Activated effector memory CD4-positive, alpha-beta T cell treated with anti-CD3 and anti-CD28 coated beads, Interleukin-2, amount 50 U/mL, for 16 hours (primary cell): ENCODE measurements at places on chromosomes 5 and 9.

GRCh38 chr9:93693129-93693528 is 116.7 kb downstream of the PHF2 start:
- no peak for DNase-seq

DNA sequence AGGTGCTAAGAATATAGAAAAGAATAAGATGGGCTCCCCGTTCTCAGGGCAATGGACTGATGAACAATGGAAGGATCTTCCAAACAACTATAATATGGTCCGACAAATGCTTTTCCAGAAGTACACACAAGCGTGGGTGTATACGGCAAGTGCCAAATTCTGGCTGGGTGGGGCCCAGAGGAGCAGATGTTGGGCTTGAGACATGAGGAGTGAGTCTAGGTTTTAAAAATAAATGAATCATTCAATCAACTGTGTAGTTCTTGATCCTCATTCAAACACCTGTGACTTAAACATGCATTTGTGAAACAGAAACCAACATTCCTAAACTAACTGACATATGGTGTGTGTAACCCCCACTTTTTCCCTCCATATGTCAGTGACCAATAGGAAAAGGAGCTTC is 47.9 kb downstream of the MFAP3 start:
- DNase-seq, result no peak

- DNase-seq, result peak; percentile 74
Observed at GRCh38 chr5:133460172-133460758, 152.1 kb downstream of the FSTL4 start.

GRCh38 chr9:68867066-68867465 is 146.8 kb downstream of the PRKACG start:
- DNase-seq, result no peak

DNA sequence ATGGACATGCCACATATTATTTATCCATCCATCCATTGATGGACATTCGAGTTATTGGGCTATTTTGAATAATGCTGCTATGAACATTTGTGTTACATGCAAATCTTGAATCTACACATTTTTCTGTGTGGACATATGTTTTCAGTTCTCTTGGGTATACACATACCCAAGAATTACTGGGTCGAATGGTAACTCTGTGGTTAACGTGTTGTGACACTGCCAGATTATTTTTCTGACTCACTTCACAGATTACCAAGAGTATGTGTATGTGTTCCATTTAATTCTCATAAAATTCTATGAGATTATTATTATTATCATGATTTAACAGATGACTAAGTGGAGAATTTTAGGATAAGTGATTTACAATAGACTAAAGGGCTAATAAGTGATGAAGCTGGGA is 26.7 kb downstream of the CYFIP2 start:
- DNase-seq, result no peak

GRCh38 chr5:2255915-2256690 is 373.4 kb upstream of the IRX4 start:
- no peak for DNase-seq

DNA sequence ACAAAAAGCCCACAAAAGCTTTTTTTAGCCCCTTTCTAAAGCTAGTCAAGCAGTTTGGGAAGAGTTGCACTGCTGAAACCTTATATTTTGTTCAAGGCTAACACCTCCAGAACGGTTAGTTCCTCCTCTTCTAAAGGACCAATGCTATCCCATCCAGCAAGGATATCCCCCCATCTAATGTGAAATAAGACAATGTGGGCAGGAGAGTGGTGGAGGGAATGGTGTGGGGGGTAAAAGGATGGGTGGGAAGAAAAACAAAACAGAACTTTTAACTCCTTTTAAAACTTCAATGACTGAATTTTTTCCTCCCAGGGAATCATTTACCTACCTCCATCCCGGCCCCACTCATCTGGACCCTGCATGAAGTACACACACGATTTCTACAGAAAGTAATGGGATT is 21.2 kb downstream of the PTCH1 start:
- DNase-seq, result no peak

DNA sequence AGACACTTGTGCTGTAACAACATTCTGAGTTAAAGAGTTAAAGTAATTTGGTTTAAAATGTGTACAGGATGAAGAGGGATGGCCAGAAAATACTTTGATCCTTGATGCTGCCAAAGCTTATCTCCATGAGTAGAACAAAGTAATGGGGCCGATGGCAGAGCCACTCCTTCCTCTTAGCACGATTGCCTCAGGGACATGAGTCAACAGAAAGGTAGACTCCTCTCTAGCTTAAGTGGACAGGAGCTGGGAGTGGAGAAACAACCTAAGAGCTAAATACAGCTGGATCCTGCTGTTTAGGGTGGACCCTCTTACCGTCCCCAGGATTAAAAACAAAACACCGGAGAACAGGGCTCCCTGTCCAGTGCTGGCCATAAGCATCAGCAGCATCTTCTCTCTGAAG is 267.3 kb downstream of the IRX1 start:
- no peak for DNase-seq

DNA sequence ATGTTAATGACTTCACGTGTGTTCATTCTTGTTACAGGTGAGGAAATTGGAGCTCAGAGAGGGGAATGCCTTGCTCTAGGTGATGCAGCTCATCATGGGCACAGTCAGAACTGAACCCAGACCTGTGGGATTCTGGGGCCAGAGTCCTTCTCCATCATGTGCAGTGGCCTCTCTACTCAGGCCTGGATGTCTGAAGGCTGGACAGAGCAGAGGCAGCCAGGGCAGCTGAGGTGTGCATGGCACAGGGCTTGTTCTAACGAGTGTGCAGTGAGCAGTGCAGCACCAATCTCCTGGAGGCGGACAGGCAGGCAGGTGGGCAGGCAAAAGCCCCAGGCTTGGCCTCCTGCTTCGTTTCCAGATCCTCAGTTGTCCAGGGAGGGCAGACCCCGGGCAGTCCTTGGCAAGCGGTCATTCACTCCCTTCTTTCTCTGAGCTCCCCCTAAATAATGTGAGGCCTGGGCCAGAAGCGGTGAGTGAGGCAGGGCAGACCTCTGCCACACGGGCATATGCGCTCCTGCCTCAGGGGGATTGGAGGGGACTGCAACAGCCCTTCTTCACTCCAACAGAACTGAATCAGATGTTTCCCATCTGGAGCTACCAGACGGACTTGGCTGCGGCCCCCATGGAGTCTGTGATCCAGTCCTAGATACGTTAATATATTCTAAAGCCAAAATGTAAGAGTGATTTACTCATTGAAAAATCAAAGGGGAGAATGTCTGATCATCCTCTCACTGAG is 68.7 kb upstream of the FSTL4 start:
- no peak for DNase-seq

- DNase-seq, result peak; percentile 45
Observed at GRCh38 chr9:137987244-137988030, 109.9 kb downstream of the CACNA1B start.

GRCh38 chr5:91065496-91065895 is 317.6 kb downstream of the ARRDC3 start:
- no peak for DNase-seq

GRCh38 chr9:71562140-71562539 is 206.2 kb downstream of the CEMIP2 start:
- no peak for DNase-seq

DNA sequence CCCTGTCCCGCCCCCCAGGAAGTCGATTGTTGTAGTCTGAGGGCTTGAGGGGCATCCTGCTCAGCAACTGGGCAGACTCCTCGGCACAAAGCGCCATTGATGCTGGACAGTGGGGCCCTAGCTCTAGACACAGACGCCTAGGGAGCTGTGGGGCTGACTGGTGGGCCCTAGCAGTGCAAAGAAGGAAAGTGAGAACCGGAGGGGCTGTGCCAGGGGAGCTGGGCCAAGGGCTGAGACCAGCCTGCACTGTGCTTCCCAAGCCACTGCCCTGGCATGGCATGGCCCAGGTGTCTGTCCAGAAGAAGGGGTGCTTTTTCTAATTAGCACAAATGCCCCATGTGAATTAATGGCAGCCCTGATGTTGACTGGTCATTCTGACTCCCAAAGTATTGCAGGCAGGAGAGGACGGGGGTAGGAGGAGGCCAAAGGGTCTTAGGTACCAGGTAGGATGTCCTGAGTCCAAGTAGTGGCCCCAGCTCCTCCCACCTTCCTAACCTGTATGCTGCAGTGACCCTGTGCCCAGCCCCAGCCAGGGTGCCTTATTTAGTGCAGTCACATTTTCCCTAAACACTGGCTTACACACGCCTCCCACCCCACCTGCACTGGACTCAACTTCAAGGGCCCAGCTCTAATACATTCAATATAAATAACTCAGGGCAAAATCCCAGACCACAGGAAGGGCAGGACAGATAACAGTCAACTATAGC is 15.9 kb downstream of the TCF7 start:
- DNase-seq, result peak; percentile 66

- DNase-seq, result no peak
Observed at GRCh38 chr9:101516655-101517054, 17.0 kb upstream of the RNF20 start.

DNA sequence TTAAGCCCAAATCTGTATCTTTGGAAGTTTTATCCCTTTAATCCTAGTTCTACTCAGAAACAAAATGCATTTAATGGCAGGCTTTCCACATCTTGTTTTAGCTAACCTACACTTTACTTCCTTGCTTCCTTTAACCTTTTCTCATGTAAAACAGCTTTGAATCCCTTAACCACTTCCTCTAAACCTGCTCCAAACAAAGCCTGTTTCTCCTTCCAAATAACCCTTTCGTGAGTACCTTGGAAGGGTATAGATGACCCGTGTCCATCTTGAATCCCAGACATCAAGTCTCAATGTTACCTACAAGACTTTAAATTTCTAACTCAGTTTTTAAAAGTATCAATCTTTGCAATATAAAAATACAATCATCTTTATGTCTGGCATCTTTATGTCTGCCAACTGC is 78.4 kb downstream of the DROSHA start:
- DNase-seq, result no peak

- DNase-seq, result no peak
Observed at GRCh38 chr5:54721116-54721515, 203.6 kb downstream of the SNX18 start.

GRCh38 chr9:126532951-126533925 is 80.5 kb upstream of the LMX1B start:
- no peak for DNase-seq

DNA sequence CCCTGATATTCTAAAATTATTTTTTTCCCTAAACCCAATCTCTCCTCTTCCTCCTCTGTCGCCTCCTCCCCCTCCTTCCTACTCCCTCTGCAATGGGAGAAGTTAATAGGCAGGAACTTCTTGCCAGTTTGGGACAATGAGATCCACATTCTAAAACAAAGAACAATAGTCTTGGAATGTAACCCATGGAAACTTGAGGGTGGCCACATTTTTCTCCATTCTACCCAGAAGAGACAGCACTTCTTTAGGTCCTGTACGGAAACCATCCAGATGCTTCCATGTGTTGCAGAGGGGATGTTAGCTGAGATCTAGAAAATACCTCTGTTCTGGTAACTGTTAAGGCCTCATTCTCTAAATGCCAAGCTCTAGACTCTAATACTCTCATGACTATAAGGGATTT is 10.0 kb downstream of the SPARC start:
- DNase-seq, result no peak

DNA sequence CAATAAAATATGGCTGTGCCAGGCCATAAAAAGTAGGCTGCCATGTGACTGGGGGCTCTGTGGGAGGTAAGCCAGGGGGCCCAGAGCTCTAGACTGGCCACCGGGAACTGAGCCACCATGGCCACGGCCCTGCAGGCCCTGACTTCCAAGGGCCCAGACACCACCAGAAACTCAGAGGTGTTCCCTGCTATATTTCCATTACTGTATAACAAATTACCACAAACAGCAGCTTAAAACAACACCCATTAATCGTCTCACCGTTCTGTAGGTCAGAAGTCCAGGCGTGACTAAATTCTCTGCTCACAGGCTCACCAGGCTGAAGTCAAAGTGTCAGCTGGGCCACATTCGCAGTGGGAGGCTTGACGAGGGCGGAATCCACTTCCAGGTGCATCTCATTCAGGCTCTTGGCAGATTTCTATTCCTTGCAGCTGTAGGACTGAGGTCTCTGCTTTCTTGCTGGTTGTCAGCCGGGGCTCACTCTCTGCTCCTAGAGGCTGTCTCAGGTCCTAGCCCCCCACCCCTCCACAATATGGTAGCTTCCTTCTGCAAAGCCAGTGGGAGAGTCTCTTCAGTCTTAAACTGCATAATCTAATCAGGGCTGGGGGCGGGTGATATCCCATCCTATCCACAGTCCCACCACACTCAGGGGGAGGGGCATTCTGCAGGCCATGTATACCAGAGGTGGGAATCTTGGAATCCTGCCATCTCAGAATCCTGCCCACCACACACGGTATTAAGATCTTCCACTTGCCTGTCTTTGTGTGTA is 125.4 kb downstream of the C5orf15 start:
- DNase-seq, result peak; percentile 43

- DNase-seq, result no peak
Observed at GRCh38 chr5:82072138-82072537, 100.3 kb downstream of the ATG10 start.

GRCh38 chr5:77662635-77663034 is 24.1 kb upstream of the OTP start:
- DNase-seq, result no peak

GRCh38 chr5:76367623-76368371 is 35.3 kb upstream of the IQGAP2 start:
- no peak for DNase-seq

GRCh38 chr5:947626-948471 is 55.2 kb downstream of the TRIP13 start:
- DNase-seq, result no peak

DNA sequence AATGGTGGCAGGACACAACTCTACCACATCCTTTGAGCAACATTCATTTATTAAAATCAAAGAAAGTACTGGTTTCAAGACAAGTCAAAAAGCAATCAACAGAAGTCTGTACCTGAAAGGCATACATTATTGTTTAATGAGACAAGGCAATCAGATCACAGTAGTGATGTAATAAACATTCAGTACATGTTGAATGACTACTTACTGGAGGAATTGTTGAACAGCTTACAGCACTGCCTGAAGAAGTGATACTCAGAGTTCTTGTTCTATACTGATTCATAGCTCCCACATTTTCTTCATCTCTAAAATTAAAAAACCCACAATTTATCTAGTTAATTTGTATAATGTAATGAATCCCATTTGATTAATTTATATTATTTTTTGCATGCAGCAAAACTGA is 18.2 kb downstream of the RIOK2 start:
- no peak for DNase-seq

- DNase-seq, result peak; percentile 71
Observed at GRCh38 chr9:99140685-99141314, 35.9 kb downstream of the TGFBR1 start.

- no peak for DNase-seq
Observed at GRCh38 chr5:41763081-41763480, 107.1 kb downstream of the OXCT1 start.

DNA sequence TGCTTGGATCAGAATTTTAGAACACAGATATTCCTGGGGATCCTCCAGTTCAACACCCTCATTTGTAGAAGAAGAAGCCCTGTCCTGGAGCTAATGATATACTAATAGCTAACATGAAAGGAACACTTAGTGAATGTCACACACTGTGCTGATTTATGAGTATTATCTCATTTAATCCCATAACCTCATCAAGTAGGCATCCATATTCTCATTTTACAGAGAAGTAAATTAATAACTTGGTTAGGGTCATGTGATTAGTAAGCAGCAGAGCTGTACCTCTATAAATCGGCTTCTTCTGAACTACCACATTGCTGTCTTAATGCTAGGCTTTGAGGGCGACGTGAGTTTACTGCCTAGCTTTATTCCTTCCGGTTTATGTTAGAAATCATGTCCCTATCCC is 6.0 kb downstream of the TTC23L start:
- DNase-seq, result no peak

- no peak for DNase-seq
Observed at GRCh38 chr9:131867611-131868192, 127.8 kb upstream of the RAPGEF1 start.
